ENCODE measurements at places on chromosomes 2 and 18.

DNA sequence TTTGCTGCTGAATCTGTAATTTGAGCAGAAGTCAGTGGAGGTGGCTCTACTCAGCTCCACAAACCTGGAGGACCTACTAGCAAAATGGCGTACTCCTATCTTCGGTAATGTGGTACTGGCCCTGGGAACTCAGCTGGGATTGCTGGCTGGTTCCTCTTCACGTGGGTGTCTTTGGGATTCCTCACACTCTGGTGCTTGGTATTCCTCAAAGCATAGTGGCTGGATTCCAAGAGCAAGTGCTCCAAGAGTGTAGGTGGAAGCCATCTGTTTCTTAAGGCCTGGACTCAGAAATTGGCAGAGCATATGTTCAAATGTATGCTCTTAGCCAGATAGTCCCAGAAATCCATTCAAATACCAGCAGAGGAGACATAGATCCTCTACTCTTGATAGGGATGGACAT lies 281.9 kb upstream of the CDH7 start:
- DNase-seq = no peak

- DNase-seq = peak; percentile 77
These were observed 4.4 kb downstream of the ACTR3 start for GRCh38 chr2:113894156-113894743.

GRCh38 chr18:34971313-34971712 lies 69.9 kb upstream of the MAPRE2 start:
- DNase-seq = no peak

- DNase-seq = no peak
These were observed 125.9 kb upstream of the CXCR4 start for GRCh38 chr2:136243638-136244535.

GRCh38 chr18:62126737-62127136 lies 60.1 kb downstream of the PIGN start:
- DNase-seq = no peak

- DNase-seq = peak; percentile 72
These were observed 5.0 kb downstream of the HPCAL1 start for GRCh38 chr2:10307561-10308156.

DNA sequence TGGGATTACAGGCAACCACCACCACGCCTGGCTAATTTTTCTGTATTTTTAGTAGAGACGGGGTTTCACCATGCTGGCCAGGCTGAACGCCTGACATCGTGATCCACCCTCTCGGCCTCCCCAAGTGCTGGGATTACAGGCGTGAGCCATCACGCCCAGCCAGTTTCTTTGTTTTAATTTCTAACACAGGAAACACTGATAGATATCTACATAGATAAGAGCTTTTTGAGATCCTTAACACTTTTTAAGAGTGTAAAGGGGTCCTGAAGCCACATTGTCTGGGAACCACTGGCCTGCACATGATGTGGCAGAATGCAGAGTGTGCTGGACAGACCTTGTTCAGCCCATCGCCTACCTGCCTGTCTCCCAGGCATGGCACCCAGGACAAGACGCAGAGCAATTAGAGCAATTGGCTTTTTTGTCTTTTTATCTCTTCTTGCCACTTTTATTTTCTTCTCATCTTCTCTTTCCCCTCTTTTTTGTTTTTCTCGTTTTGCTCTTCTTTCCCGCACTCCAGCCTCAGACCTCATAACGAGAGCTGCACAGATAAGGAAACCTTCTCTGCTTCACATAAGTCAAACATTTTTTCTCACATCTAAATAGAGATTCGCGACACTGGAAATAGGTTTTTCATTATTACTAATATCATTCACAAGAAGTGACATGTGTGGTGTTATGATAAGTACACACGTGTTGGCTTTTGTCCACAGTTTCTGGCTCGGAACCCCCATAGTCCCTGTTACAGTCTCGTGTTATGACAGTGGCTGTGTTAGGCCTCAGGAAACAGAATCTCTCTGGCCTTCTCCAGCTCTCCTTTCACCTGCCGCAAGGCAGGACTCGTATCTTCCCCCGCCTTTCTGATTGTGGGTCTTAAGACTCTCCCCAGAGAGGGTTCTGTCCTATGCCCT lies 25.2 kb upstream of the GPR55 start:
- DNase-seq = no peak

All from inflammatory macrophage (primary cell).